ENCODE measurements at places on chromosomes 12 and 14. TPM values are rescaled to one million over a fixed set of nuclear protein-coding genes. Genes with fewer than 3 reads are reported as not detected.

- no peaks in the 10 kb centered on the region for H3K27me3 ChIP-seq
- peaks cover 38% of the 10 kb centered on the region for H3K36me3 ChIP-seq
- DNase-seq = peak; percentile 82
- H3K27ac ChIP-seq = peak overlapping the region; percentile 79
Observed at GRCh38 chr14:65098586-65098985, 3.7 kb downstream of the MAX start.

DNA sequence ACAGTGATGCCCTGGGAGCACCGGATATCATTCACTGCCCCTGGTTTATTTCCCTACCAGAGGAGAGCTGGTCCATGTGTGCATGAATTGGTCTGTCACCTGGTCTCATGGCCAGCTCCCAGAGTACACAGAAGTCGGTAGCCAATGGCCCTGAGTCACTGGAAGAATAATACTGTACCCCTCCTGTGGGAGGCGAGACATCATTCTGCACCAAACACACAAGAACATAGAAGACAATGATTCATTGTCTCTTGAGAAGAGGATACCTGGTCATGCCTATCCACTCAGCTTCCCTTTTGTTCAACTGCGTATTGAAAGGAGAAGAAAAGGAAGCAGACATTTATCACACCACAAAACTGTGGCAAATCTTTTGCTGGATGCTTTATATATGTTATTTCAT lies 216.2 kb downstream of the DPF3 start:
- H3K36me3 ChIP-seq = no peaks in the 10 kb centered on the region
- H3K27ac ChIP-seq = no peak overlapping the region
- no peak for DNase-seq
- H3K4me3 ChIP-seq = no peak overlapping the region

GRCh38 chr14:21652209-21652808 lies 1.3 kb upstream of the OR4E2 start:
- H3K27ac ChIP-seq = no peak overlapping the region
- H3K4me1 ChIP-seq = no peaks in the 10 kb centered on the region
- no peak for DNase-seq
- peaks cover 19% of the 10 kb centered on the region for H3K27me3 ChIP-seq

Gene GPR65
- total RNA-seq = 12.3 TPM

Gene LPAR5
- 7.0 TPM for total RNA-seq

- H3K36me3 ChIP-seq = no peaks in the 10 kb centered on the region
- peak overlapping the region; percentile 69 for H3K27ac ChIP-seq
- peaks cover 20% of the 10 kb centered on the region for H3K4me1 ChIP-seq
- no peaks in the 10 kb centered on the region for H3K27me3 ChIP-seq
- H3K4me3 ChIP-seq = peak overlapping the region; percentile 92
Observed at GRCh38 chr12:94262228-94263010, 114.0 kb downstream of the PLXNC1 start.

DNA sequence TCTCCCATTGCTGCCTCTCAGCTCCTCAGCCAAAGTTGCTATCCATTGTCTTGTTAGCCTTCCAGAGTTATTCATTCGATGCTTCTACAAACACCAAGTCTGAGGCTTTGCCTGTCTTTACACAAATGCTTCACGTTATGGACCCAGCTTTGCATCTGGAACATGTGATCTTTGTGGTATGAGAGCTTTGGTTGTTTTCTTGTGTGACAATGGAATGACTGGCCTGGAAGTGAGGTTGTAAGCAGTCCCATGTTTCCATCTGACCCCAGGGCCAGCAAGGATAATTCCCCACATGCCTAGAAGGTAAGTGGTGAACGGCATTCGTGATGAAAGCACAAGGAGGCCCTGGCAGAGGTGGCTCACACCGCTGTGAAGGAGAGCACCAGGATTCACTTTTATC lies 866.7 kb upstream of the TMEM132C start:
- no peaks in the 10 kb centered on the region for H3K4me1 ChIP-seq
- H3K4me3 ChIP-seq = no peak overlapping the region
- H3K27me3 ChIP-seq = no peaks in the 10 kb centered on the region
- no peak overlapping the region for H3K27ac ChIP-seq
- DNase-seq = no peak

GRCh38 chr14:31294746-31295405 lies 87.3 kb upstream of the HECTD1 start:
- no peaks in the 10 kb centered on the region for H3K36me3 ChIP-seq
- no peak overlapping the region for H3K27ac ChIP-seq
- no peak for DNase-seq
- no peaks in the 10 kb centered on the region for H3K4me1 ChIP-seq

- no peaks in the 10 kb centered on the region for H3K4me1 ChIP-seq
- H3K27me3 ChIP-seq = no peaks in the 10 kb centered on the region
- no peak for DNase-seq
- no peaks in the 10 kb centered on the region for H3K36me3 ChIP-seq
- H3K27ac ChIP-seq = no peak overlapping the region
Observed at GRCh38 chr12:91677556-91677955, 468.1 kb downstream of the BTG1 start.

- DNase-seq = no peak
- H3K4me3 ChIP-seq = no peak overlapping the region
- H3K27me3 ChIP-seq = no peaks in the 10 kb centered on the region
- no peak overlapping the region for H3K27ac ChIP-seq
- H3K4me1 ChIP-seq = peaks cover 15% of the 10 kb centered on the region
- H3K36me3 ChIP-seq = no peaks in the 10 kb centered on the region
Observed at GRCh38 chr14:93079321-93079720, 36.4 kb downstream of the ITPK1 start.

DNA sequence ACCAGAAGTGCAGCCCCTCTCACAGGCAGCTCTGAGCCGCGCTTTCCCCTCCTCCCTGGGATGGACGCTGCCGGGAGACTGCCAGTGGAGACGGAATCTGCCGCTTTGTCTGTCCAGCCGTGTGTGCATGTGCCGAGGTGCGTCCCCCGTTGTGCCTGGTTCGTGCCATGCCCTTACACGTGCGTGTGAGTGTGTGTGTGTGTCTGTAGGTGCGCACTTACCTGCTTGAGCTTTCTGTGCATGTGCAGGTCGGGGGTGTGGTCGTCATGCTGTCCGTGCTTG lies 12.3 kb upstream of the TAMALIN start:
- H3K27ac ChIP-seq = no peak overlapping the region
- no peaks in the 10 kb centered on the region for H3K27me3 ChIP-seq
- H3K4me3 ChIP-seq = no peak overlapping the region
- peaks cover 5% of the 10 kb centered on the region for H3K36me3 ChIP-seq

Gene OR4Q3
- total RNA-seq = not detected

DNA sequence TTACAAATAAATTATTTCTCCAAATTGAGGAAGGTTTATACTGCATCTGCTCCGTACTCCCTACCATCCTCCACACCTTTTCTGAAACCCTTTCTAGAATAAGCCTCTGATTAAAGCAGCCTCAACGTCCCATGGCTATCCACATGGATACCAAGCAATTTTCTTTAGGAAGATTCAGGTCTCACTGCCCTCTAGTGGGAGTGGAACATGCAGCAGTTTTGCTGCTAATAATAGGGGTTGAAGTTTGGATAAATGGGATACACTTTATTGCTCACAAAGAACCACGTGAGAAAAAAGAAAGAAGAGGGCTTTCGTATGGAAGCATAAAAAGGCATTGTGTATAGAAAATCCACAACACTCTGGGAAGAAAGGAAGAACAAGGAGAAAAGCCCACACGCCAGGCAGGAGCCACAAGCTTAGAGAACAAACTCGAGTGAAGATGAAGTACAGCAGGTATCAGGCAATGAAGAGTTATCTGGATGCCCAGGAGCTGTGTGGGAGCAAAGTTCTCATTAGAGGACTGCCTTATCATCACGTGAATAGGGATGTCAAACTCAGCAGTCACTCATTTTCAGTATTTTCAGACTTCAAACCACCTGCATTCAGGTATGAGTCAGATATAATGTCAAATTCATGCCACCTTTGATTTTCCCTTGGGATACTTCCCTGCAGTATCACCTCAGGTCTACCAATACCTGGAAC lies 45.8 kb downstream of the CCER1 start:
- H3K27me3 ChIP-seq = no peaks in the 10 kb centered on the region
- no peak for DNase-seq
- no peaks in the 10 kb centered on the region for H3K36me3 ChIP-seq
- no peaks in the 10 kb centered on the region for H3K4me1 ChIP-seq
- H3K4me3 ChIP-seq = no peak overlapping the region

GRCh38 chr12:4806439-4807115 lies 86.4 kb downstream of the GALNT8 start:
- H3K27me3 ChIP-seq = no peaks in the 10 kb centered on the region
- peak overlapping the region; percentile 64 for H3K4me3 ChIP-seq
- no peak for DNase-seq
- H3K36me3 ChIP-seq = no peaks in the 10 kb centered on the region
- H3K27ac ChIP-seq = no peak overlapping the region
- peaks cover 44% of the 10 kb centered on the region for H3K4me1 ChIP-seq

DNA sequence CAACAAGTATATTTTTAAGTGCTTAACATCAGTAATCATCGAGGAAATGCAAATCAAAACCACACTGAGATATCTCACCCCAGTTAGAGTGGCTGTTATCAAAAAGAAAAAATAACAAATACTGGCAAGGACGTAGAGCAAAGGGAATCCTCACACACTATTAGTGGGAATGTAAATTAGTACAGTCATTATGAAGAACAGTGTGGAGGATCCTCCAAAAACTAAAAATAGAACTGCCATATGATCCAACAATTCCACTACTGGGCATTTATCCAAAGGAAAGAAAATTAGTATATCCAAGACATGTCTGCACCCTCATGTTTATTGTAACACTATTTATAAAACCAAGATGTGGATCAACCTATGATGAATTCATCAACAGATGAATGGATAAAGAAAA lies 149.0 kb upstream of the PWP1 start:
- no peaks in the 10 kb centered on the region for H3K36me3 ChIP-seq
- no peaks in the 10 kb centered on the region for H3K4me1 ChIP-seq
- no peak overlapping the region for H3K4me3 ChIP-seq
- no peak overlapping the region for H3K27ac ChIP-seq
- no peak for DNase-seq

Gene HOXC12
- total RNA-seq = not detected

Gene KLRC4
- total RNA-seq = not detected

Gene CLEC4D
- total RNA-seq = not detected
